Putamen (tissue), 1 donor: ENCODE measurements at places on chromosomes 16 and 17.

- no peak for DNase-seq
Measured at GRCh38 chr17:32335687-32336086, 6.3 kb downstream of the C17orf75 start.

DNA sequence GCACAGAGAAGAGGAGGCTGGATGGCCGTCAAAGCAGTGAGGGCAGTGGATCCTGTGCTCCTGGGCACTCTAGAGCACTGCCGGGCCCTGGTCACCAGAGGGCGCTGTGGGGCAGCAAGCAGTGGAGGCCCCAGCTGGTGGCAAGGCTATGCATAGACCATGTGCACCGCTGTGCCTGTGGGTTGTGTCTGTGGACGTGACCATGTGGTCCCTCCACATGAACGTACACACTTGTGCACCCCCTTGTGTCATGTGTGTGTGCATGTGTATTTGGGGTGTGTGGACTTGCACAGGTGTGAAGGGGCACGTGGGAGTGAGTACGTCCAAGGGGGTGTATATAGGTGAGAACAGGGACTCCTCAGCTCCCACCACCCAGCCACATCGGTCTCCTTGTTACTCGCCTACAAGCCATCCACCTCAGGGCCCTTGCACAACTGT lies 4.4 kb upstream of the MAP2K3 start:
- peak; percentile 67 for DNase-seq

DNA sequence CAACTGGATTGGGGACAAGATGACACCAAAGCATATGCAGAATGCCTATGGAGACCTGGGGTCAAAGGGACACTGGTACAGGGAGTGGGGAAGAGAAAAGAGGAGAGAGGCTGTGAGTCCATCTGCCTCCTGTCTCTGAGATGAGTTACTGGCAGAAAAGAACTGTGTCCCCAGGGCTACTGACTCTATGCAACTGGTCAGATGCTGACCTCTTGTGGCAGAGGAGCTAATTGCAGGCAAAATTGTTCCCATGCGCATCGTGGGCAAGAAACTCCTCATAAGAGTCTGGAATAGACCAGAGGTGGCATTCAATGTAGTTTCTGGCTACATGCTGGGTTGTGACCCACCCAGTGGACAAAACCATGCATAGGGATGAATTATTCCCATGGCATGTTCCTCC lies 26.1 kb upstream of the MLKL start:
- DNase-seq = no peak

- DNase-seq = no peak
Measured at GRCh38 chr17:2181897-2182448, 121.6 kb downstream of the SMG6 start.

DNA sequence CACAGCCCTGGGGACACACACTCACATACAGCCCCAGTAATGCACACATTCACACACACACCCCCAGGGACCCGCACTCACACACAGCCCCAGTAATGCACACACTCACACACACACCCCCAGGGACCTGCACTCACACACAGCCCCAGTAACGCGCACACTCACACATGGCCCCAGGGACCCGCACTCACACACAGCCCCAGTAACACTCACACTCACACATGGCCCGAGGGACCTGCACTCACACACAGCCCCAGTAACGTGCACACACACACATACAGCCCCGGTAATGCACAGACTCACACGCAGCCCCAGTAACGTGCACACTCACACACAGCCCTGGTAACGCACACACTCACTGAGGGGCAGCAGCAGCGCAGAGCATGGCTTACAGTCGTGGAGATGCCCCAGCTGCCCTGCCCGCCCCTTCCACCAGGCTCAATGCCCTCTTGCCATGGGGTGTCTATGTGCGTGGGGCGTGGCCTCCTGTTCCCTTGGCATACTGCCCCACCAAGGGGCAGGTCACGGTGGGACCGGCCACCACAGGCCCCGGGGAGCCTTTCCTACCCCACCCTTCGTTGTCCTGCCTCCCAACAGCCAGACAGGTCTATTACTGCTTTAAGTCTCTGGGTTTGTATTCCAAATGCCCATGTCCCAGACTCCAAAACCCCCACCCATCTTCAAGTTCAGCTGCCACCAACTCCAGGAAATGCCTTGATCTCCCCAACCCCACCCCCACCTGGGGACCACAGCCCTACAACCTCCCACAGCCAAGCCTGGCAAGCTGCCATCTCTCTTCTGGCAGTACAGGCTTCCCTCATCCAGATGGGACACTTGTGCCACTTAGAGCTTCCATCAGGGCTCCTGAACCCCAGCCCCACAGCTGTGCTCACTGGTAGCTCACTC lies 2.7 kb downstream of the CCDC102A start:
- no peak for DNase-seq

DNA sequence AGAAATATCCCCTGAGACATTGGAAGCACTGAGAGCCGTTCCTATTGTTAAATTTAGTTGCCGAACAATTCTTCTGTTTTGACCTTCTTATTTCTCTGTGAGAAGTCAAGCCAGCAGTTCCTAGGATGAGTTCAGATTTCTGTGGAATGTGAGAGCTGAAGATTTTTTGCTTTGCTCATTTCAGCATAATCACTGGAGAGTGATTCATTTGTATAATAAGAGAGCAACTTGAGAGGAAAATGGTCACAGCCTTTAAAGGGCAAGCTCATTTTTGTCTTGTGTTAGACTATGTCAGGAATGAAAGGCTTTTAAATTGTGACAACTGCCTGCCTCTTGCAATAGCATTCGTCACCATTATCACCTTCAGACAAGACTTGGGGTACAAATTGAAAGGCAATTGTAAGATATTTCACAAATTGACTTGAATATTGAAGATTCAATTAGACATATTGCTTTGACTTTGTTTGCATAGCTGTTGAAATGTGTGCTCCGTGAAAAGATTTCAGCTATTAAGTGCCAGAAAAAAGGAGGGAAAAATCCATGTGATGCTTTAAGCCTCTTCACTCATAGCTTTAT lies 900.0 kb upstream of the GOT2 start:
- no peak for DNase-seq

DNA sequence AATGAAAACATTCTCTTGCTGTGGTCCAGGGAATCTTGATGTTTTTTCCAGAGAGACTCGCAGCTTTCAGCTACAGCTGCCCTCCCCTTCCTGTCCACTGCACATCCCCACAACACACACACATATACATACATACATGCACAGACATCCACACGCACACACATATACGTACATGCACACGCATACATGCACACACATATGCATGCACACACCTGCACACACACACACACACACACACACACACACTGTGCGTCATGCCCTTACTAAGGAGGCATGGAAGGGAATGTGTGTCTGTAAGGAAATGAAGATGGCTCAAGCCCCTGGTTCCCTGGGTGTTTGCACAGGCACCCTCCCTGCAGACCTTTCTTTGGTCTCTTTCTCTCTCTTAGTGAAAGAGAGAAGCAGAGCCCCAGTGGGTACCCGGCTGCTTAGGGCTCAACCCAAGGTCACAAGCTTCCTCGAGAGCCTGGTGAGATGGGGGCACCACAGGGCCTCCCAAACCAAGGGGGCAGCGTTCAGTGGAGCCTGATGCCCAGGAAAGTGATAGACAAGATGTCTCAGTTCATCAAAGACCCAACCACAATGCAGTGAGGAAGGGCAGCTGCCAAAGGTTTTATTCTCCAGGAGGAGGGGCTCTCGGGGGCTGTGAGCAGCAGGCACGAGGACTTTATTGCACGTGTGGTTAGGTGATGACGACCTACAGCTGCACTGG lies 33.3 kb downstream of the TNFRSF13B start:
- no peak for DNase-seq

DNA sequence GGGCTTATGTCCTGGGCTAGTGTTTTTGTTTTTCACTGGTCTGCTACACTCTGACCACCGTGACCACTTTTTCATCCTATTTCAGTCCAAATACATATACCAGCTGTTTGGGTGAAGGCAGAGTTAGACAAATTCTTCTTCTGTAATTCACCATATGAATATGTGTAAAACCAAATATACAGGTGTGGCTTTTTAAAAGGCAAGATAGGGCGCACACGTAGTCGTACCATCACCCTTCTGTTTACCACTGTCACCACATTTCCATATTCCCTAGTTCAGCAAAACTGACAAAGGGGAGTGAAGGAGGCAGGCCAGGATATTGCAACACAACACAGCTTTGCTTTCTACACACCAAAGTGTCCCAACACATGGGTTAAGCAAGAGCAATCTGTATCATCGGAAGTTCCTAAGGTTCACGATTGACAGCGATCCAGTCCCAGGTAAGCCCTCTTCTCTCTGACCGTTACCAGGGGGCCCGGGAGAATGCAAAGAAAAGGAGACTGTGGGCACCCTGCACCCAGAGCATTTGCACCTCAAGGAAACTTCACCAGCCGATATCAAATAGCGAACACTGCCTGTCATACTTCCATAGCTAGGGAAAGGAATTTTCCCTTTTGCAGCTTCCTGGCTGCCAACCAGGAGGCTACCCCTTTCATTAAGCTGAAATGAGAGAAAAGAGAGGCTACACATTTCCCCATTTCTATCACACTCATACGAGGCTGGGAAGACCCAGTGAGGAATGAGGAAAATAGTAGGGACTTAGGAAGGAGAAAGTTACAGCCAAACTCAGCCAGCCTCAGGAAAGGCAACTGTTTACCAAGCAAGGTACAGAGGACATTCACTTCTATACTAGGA lies 23.1 kb downstream of the CREBBP start:
- DNase-seq = no peak

DNA sequence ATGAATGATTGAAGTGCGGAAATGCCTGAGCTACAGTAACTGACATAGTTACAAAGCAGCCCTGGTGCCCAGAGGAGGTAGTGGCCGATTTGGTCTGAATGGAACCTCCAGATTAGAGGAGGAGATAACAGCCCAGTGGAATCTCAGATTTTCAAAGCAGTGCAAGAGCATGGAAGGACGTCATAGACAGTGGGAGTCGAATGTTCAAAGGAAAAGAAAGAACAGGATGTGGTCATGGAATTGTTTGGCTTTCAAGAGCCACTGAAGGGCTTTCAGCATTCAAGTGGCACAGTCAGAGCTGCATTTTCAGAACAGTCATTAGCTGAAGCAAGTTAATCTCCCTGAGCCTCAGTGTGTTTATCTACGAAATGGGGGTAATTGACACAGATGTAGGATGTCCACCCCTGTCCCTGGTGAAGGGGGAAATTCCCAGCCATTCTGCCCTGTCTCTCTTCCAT lies 104.6 kb upstream of the CACNG3 start:
- DNase-seq = no peak

DNA sequence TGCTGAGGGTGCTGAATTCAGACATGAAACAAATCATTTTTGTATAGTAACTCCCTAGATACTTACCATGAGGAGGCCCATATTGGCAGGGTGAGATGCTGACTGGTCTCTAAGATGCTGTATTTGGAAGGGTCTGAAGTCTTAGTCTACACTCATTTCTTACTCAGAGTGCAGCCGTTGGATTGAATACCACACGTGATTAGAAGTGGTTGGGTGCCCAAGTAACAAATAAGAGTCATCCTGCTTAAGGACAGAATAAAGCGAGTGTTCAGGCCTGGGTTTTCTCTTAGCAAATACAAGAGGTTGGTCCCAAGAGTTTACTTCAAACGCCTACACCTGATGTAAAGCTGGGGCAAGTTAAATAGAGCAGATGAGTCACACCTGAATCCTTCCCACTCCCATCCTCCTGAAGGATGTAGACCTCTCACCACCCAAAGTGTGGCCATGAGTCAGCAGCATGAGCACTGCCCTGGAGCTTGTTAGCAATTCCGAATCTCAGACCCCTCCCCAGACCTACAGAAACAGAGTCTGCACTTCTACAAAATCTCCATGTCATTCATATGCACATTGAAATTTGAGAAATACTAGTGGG lies 284.6 kb upstream of the CDH5 start:
- DNase-seq = peak; percentile 53

GRCh38 chr16:3060339-3061127 lies 4.9 kb upstream of the IL32 start:
- no peak for DNase-seq

DNA sequence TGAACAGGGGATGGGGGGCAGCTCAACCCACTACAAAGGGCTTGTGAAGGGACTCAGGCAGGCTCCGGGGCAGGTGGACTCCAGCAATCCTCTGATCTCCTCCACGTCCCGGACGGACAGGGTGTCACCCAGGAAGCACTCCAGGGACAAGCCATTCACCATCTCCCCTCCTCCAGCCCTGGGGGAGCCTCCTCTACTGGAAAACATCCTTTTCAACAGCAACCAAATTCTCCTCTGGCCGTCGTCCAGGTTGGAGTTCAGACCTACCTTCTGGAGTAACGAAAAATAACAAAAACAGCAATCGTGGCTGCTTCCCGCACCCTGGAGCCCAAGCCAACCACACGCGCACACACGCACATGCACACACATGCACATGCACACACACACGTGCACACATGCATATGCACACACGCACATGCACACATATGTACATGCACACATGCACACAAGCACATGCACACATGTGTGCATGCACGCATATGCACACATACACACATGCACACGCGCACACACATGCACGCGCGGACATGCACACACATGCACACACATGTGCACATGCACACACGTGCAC lies 8.9 kb upstream of the RBFOX3 start:
- no peak for DNase-seq

DNA sequence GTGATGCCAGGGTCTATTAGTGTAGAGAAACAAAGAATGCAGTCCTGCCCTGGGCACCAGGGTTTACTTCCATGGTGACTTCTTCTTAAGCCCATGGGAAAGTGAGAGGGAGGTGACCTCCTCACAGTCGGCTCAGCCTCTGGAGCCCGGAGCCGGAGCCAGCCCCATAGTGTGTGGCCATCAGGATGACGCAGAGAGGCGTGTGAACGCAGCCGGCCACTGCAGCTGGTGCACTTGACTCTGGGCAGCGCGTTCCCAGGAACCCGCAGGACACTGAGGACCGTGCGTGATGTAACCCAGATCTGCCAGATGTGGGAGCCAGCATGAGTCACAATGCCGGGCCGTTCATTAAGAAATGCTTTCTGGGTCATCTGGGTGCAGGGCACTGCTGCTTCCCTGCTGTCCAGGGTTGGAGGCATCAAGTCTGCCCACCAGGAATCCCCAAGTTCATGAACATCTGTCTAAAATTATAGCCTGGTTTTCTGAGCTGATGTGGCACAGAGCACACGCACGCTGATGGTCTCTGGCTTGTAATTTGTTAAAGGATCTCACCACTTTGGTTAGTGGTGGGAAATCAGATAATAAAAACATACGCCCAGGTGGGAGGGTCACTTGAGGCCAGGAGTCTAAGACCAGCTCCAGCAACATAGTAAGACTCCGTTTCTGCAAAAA lies 114.1 kb downstream of the PITPNC1 start:
- DNase-seq = peak; percentile 76

DNA sequence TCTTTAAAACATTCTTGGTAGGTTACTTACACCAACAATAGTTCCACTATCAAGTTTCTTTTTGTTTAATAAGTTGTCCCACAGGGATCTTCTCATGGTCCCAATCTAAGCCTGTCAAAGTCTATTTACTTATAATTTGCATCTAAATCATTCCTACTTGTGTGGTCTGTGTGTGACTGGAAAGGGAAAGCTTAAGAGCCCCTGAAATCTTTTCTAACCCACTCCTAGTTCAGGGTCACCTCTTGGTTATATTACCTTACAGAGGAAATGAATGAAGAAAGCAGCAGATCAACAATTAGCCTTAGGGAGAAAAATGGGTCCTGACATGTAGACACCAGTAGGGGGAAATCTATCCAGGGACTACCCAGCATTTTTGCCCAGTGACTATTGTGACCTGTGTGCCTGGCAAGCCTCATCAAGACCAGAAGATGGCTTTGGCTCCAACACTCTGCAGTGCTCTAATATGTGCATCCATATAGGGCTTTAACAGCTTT lies 110.4 kb upstream of the HAS3 start:
- DNase-seq = no peak
